ENCODE measurements at places on chromosomes 2 and 18. TPM values are rescaled to one million over a fixed set of nuclear protein-coding genes. Genes with fewer than 3 reads are reported as not detected.

APLF gene
- total RNA-seq, result 3.0 TPM

DNA sequence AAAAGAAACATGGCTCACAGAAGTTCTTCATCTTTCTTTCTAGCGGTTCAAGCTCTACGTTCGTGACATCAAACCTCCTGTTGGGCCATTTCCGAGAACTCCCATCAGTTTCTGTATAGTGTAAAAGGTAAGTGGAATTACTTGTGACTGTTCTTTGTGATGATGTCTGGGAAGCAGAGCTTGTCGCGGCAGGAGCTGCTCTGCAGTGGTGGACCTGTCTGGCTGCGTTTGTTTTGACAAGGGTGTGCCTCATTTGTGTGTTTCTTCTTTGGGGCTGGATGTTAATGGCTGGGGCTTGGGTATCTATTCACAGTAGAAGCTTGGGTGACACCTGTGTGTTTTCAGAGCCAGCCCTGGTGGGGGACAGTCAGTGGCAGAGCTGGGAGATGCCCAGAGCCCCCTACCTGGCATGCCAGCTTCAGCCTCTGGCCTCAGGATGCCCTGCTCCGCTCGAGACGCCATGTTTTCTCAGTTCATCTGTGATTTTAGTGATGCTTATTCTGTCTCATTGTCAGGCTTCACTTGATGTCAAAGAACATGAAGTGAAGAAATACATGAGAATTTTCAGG, 59.6 kb downstream of the LDLRAD4 start:
- no peak for DNase-seq

- DNase-seq, result no peak
Measured at GRCh38 chr2:142875010-142875409, 2.5 kb upstream of the KYNU start.

GRCh38 chr18:37578886-37579513, 13.4 kb upstream of the CELF4 start:
- no peak for DNase-seq

All from activated CD8-positive, alpha-beta memory T cell treated with anti-CD3 and anti-CD28 coated beads, Interleukin-2, amount 10 ng/mL, durations not matched to agents 7 days and 5 days (primary cell).